ENCODE measurements at places on chromosomes 1 and 21. TPM values are rescaled to one million over a fixed set of nuclear protein-coding genes. Genes with fewer than 3 reads are reported as not detected.

GRCh38 chr1:208479435-208479834, 235.3 kb upstream of the PLXNA2 start:
- no peak for DNase-seq

The EXO1 gene
- 0.97 TPM for total RNA-seq

The ZSWIM5 gene
- 5.2 TPM for total RNA-seq

The TXNIP gene
- 796 TPM for total RNA-seq

- DNase-seq = peak; percentile 18
Observed at GRCh38 chr1:31434101-31434871, 21.3 kb downstream of the SERINC2 start.

The LRRC71 gene
- 13.9 TPM for total RNA-seq

- no peak for DNase-seq
Observed at GRCh38 chr1:175445646-175446045, 253.1 kb upstream of the KIAA0040 start.

GRCh38 chr1:8166406-8166805, 140.3 kb upstream of the ERRFI1 start:
- DNase-seq = no peak

DNA sequence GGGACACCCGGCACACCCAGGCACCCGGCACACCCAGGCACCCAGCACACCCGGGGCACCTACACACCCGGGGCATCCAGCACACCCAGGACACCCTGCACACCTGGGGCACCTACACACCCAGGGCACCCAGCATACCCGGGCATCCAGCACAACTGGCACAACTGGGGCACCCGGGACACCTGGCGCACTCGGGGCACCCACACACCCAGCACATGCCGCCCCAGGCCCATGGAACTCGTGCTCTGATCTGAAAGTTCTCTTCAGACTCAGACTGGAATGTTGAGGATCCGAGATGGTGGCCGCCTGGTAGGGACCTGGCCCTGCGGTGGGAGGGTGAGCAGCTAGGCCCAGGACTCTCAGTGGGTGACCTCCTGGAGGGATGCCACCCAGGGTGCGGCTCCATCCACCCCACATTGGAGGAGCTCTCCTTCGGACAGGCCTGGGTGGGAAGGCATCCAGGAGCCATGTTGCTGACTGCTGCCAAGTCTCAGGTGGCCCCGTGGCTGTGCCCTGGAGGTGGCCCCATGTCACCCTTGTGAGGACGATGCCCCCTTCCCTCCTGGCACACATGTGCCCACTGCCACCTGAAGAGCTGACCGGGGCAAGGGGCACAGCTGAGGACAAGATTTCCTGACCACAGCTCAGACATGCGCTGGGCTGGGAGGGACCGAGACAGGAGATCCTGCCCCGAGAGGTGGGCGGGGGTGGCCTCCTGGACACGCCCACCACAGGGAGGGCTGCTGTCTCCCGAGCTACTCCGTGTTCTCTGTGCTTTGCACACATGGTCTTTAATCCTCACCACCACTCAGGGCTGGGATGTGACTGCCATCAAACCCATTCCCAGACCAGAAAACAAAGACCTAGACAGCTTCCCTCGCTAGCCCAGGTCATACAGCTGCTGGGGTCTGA, 37.0 kb downstream of the UBE2G2 start:
- no peak for DNase-seq

DNA sequence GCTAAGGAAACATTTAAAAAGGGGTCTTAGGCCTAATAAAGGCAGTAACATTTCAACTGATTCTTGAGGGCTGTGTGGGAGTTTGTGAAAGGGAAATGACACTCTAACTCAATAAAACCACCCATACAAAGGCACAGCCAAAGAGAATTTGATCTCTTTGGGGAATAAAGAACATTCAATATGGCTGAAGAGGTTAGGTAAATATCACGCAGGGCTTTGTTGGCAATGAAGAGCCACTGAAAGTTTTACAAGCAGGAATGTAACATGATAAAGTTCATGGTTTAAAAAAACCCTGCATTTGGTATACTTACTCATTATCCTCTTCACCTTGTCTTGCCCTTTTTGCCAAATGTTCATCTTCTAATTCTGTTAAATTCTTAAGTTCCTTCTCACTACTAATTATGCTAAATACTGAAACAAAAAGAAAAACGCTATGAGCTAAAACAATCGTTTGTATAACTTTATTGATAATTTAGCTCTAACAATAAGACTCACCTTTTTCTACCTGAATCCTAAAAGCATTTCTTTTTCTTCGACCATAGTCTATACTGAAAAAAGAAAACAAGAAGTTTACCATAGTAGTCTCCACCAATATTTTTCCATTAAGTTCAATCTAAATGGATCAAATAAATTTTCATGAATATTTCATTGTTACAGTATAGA, 12.5 kb downstream of the NVL start:
- no peak for DNase-seq

- no peak for DNase-seq
Observed at GRCh38 chr1:115336741-115337140, 1.3 kb downstream of the NGF start.

GRCh38 chr1:36109041-36109679, 15.9 kb downstream of the COL8A2 start:
- DNase-seq = no peak

DNA sequence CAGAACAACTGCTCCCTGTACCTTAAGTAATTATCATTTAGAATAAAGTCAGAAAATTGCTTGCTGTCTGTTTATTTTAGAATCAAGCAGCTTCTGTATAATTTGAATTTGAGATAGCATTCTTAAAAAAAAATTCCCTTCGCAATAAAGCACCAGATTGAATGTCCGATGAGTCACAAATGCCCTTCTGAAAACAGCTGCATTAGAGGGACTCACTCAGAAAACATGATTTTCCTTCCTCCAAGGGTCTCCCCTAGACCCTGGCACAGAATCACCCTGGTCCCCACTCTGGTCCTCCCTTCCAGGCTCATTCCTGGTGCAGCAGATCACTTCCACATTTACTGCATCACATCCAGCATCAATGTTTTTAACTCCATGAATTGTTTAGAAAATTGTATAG, 471.1 kb upstream of the VAMP3 start:
- no peak for DNase-seq

DNA sequence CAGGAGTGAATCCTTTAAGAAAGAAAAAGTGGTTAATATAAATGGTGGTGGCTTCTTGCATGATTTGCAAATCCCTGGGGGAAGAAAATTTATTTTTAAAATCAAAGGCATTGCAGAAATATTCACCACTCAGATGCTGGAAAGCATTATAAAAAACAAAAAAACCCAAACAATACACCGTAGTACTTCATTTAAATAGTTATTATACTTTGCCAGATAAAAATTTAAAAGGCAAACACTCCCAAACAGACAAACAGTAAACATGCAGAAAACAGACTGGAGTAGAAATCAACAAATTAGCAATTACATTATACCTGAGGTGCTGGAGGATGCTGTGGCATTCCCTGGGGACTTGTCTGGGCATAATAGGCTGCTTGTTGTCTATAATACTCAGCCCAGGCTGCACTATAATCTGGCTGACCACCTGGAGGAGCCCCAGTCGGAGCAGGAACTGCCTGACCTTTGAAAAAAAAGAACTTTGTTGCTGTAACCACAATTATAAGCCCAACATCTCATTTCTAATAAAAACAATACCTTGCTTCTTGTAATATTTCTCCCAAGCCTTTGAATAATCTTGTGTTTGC, 29.9 kb downstream of the FUBP1 start:
- no peak for DNase-seq

The SOAT1 gene
- total RNA-seq = 14.6 TPM

GRCh38 chr1:50417507-50417906, 5.7 kb downstream of the DMRTA2 start:
- no peak for DNase-seq

DNA sequence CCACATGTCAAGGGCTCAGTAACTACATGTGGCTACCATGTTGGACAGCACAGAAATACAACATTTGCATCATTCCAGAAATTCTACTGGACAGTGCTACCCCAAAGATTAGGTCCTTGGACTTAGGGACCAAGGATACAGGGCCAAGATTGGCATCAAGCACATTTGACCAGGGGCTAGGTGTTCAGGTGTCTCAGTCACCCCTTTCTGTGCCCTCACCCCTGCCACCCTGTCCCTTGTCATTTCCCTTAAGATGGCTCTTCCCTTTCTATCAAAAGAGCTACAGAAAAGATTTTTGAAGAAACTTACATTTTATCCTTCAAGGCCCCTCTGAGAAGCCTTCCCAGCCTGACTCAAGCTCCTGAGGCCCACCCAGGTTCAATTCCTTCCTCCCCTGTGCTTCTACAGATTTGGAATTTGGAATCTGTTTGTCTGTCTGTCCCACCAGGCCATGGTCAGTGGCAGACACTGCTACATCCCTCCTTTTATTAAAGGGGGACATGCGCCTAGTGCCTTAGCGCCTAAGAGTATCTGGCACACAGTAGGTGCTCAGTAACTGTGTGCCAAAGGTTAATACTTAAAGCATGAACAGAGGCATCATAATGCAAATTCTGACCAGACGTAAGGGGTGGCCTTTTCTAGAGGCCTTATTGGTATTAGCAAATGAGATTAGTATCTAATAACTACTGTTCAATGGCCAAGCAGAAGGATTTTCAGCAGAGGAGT, 21.4 kb downstream of the CSF1 start:
- DNase-seq = no peak

- no peak for DNase-seq
Observed at GRCh38 chr21:36048357-36048756, 12.0 kb downstream of the SETD4 start.

- DNase-seq = no peak
Observed at GRCh38 chr1:112514901-112515300, 6.1 kb downstream of the WNT2B start.

DNA sequence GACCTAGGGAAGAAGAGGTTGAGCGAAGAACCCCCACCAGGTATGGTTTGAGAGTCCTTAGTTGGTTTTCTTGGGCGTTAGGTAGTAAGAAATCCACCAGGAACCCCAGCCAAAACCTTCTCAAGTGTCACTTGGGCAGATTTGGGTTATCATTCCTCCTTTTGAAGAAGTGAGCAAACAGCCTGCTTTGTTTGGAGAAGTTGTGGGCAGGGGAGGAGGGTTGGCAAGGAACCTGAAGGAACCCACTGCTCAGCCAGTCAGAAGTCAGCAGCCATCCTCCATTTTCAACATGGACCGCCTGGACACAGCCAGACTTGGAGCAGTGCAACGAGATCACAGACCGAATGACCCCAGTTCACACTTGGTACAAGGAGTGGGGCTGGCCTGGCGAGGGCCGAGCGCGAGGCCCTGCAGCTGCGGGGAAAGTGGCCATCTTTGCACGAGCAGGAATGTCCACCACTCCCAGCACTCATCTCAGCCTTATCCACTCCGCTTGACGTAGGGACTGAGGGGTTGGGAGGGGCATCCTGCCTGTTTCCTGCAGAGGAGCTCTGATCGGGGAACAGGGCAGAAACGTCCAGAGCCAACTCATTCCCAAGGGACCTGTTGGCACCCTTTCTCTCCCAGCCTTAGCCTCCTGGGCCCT, 7.2 kb downstream of the ADPRS start:
- DNase-seq = peak; percentile 86

DNA sequence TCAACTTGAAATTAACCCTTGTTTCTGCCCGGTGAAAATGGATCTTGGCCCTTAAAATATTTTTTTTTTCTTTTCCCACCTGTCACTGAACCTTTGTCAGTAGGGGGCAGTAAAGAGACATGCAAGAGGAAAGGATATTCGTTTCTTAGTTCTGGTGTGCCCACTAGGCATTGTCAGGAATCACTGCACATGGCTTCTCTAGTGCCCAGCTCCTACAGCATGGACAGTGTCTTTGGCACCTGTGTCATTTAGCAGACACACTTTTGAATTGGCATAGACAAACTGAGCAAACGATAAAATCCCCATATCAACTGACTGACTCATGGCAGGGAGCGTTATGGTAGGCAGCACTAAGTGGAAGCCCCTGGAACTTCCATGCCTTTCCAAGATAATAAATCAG, 1048.1 kb downstream of the BRINP3 start:
- DNase-seq = no peak

- DNase-seq = no peak
Observed at GRCh38 chr1:164565357-164565756, 6.4 kb downstream of the PBX1 start.

GRCh38 chr1:32363713-32364112, 1.4 kb downstream of the TSSK3 start:
- no peak for DNase-seq

DNA sequence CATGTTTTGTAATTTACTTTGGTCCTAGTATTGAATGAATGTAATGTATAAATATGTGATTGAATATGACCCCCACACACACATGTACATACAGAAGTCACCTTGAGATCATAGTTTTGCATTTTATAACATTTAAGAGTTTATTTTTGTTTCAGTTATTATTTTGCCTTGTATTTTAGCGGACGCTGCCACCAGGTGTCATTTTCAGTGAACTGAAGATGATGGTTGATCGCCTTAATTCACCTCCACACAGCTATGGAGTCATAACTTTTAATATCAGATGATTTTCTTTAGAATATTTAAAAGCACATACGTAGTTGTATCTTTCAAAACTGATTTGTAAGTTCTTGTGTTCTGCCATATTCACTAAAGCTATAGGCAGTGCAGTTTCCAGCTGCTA, 130.4 kb downstream of the DYRK1A start:
- DNase-seq = no peak

DNA sequence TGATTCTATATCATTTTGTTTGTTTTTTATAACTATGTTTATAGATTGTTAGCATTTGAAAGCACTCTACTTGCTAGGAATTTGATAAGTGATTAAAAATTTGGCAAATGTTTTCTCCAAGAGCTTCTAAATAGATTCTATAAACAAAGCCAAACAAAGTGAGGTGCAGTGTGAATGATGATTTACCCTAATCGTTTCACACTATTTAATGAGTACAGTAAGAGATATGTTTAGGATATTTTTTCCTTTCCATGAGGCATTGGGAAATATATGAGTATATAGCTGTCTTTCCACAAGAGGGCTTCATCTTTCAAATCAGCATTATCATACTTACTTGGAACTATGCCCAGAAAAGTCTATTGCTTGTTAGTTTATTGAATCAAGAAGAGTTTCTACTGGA, 277.0 kb upstream of the BRINP3 start:
- DNase-seq = no peak

The ECE1 gene
- 95.0 TPM for total RNA-seq

DNA sequence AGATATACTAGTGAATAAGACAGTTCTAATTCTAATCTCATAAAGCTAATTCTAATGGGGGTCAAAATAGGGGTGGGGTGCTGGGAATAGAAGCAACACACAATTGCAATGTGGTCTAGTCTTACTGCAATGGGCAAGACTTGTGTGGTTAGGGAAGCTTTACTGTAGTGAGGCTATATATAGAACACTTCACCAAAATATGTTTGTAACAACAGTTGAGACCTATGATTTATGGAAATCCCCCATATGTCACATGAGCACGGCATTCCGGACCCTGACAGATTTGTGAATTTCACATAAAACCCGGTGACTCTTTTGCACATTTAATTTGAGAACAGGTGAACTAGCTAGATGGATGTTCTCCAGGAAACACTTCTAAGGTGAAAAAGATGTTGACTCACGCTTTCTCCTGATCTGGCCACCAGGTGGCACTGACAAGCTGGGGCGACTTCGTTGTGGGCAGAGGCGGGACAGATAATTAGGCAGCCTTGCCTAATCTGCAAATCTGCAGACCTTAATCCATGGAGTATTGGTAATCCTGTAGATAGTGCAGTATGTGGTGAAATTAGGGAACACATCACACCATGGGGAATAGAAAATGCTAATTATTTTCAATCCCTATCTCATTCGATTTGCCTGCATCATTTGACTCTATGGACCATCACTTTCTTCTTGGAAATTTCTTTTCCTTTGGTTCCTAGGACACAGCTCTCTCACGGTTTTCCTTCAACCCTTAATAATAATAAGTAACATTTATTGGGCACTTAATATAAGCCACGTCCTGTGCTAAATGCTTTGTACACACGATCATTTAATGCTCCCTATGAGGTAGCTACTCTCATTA, 37.7 kb downstream of the KIAA0040 start:
- no peak for DNase-seq

GRCh38 chr21:28074676-28075075, 918.0 kb downstream of the LTN1 start:
- no peak for DNase-seq
